GF-D8 (cell line): ENCODE measurements at places on chromosomes 5 and 9.
A peak's percentile ranks its signal among the peaks of the same experiment; 100 is the strongest.

DNA sequence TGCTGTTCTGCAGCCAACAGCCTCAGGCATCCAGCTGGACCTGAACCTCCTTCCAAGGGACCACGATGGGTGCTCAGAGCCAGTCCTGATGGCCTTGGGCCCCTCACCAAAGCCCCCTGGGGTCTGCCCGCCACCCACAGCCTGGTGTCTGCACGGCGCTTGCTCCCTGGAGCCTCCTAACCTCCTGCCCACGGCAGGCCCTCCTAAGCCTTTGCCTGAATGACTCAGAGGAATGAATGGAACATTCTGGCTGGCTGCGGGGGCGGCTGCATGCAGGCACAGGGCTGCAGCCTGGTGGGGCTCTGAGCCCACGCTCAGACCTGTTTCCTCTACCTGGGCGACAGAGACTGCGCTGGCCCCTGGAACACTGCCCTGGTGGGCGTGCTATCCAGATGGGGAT is 6.9 kb downstream of the SOHLH1 start:
- DNase-seq = no peak

DNA sequence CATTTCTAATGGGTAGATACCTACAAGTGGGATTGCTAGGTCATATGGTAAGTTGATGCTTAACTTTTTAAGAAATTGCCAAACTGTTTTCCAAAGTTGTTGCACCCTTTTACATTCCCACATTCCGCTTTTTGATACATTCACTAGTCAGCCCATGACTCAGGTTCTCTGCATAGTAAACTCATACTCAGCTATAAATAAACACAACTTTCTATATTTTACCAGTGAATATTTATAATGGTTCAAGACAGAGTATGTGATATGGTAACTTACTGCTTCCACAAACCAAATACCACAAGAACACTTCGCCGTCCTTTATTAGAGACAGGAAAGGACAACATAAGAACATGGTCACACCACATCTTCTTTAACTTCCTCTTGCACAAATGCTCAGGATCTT is 54.0 kb downstream of the PLPP1 start:
- DNase-seq = no peak

DNA sequence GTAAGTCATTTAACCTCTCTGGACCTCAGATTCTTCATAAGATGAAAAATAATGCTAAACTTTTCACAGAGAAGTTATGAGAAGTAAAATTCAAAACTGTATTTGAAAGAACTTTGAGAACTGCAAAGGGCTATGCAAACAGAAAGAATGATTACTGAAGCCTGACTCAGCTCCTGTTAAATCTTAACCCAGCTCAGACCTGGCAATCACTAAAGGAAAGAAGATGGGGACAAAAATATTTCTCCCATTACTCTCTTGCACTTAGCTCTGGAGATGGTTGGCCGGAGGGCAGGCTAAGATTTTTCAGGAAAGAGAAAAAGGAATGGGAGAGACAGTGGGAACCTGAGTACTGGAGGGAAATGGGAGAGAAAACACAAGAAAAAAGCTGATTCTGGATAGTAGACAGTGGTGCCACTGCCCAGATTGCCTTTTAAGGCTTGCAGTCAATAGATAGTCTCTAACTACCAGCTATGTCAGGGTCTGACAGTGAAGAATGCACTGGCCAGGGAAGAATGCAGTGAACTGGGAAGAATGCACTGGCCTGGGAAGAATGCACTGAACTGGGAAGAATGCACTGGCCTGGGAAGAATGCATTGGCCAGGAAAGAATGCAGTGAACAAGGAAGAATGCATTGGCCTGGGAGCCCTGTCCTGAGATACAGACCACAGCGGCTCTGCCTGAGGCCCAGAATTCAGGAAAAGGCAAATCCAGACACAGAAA is 25.2 kb upstream of the CEMIP2 start:
- no peak for DNase-seq

- no peak for DNase-seq
Measured at GRCh38 chr5:6601816-6602215, 31.0 kb downstream of the NSUN2 start.

GRCh38 chr9:117306032-117306431 is 108.8 kb downstream of the ASTN2 start:
- no peak for DNase-seq

- no peak for DNase-seq
Measured at GRCh38 chr5:123482258-123482657, 29.7 kb upstream of the CSNK1G3 start.

DNA sequence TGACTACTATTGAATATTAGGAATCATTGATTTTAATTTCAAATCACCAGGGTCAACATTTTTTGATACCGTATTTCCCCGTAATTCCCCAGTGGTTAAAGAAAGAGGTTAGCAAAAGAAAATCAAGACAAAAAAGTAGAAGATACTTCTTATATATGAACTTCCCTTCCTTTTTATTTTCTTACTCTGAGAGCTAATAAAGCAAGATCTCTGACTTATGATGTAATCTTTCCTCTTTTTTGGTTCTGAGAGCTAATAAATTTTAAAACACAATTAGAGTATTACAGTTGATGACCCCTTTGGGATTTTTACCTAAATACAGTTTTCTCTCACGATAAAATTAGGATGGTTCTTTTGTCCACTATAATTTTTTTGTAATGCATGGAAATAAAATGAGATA is 9.2 kb upstream of the FYB1 start:
- peak; percentile 11 for DNase-seq

DNA sequence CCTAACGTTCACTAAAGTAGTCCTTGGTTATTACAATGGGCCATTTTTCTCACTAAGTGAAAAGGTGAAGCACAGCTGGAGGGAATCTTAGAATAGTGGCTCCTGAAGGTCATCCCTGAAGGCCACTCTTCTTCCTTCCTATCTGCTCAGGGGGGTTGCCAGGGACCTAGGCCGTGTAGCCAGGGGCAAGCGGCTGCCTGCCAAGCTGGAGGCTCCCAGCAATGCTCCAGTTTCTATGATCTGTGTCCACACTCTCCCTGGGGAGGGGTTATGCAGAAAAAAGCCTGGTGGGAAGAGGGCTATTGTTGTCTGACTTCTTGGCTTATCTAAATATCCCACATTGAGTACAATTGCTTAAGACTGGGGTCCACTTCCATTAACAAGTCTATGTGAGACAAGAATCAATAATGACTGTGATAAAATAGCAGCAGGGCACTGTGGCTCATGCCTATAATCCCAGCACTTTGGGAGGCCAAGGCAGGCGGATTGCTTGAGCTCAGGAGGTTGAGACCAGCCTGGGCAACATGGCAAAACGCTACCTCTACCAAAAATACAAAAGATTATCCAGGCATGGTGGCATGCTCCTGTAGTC is 3.8 kb downstream of the NMRK1 start:
- no peak for DNase-seq

DNA sequence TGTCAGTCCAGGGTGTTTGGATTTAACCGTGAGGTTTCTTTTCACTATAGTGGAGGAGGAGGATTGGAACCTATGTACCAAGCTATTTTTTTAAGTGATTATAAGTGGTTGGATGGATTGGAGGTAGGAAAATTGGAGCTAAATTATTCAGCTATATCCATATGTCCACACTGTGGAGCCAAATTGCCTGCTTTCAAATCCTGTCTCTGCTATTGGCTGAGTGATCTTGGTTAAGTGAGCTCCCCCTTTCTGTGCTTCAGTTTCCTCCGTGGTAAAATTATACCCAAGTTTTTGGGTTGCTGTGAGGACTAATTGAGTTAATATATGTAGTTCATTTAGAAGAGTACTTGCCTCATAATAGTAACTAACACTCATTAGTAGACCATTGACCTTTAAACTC is 2.5 kb downstream of the CENPP start:
- no peak for DNase-seq

DNA sequence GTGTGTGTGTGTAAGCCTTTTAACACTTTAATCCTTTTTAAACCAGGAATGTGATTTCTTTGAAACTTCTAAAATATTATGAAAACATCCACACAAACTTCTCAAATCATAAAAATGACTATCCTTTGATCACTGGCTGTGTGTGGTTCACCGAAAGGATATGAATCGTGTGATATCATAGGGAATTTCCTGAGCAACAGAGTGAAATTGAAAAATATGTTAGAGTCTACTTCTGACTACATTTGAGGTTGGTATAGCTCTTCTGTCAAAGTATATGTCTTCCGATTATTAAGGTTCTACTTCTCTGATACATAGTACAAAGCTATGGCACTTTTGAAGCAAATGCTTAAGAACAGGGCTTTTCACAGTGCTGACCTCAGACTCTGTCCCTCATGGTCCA is 40.3 kb downstream of the RGMB start:
- no peak for DNase-seq

GRCh38 chr5:169728418-169728817 is 91.3 kb downstream of the DOCK2 start:
- DNase-seq = no peak

GRCh38 chr5:138942066-138942465 is 66.9 kb upstream of the LRRTM2 start:
- DNase-seq = no peak

- DNase-seq = no peak
Measured at GRCh38 chr5:42801516-42802166, 10.1 kb downstream of the SELENOP start.

DNA sequence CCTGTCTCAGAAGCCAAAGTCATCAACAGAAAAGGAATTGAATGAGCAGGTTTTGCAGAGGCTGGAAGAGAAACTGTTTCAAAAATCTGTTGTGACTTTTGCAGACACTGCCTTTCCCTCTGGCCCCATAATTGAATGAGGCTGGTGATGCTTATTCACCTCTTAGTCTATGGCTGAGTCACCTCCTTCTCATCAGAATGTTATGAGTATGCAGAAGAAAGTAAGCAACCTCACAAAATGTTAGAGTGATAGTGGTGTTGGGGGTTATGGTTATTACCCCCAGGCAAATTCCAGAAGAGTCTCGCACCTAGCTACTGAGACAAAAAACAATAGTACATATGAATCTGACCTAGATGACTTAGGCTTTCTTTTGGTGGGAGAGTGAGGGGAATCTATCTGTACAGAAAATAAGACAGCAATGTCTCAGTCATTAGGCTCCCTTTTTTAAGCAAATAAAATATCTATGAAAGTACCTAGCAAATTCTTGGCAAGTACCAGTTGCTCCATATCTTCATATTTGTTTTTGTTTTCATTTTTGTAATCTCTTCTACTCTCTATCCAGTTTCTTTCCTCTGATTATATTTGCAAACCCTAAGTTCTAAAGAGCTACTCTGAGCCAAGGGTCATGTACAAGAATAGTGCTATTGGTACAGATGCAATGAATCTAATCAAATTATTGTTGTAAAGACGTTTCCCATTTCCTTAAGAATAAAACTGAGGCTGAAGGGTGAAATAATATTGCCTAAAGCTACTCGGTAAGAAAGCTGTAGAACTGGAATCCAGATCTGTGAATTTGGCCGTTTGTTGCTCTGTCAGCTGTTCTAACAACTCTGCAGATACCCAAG is 498.1 kb upstream of the TNC start:
- no peak for DNase-seq

- no peak for DNase-seq
Measured at GRCh38 chr5:84088996-84089395, 295.7 kb downstream of the EDIL3 start.

DNA sequence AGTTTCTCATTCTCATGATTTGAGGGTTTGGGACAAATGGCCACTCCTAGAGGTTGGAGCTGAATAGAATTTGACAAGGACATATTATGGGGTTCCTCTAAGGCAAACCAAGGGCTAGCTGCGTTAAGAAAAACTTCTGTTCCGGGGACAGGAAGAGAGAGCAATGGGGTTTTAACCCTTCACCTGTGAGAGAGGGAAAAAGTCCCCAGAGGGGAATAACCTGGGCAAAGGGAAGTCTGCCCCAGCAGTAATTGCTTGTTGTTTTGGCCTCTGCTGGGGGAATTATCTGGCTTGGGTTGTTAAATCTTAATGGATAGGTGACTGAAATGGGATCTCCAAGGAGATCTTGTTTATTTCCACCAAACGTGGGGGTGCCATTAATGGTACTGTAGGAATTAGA is 110.1 kb upstream of the MOCS2 start:
- no peak for DNase-seq
